ENCODE measurements at places on chromosomes 16 and 17.
A peak's percentile ranks its signal among the peaks of the same experiment; 100 is the strongest.

GRCh38 chr16:1786242-1787055 lies 3.7 kb downstream of the NUBP2 start:
- no peak for DNase-seq

DNA sequence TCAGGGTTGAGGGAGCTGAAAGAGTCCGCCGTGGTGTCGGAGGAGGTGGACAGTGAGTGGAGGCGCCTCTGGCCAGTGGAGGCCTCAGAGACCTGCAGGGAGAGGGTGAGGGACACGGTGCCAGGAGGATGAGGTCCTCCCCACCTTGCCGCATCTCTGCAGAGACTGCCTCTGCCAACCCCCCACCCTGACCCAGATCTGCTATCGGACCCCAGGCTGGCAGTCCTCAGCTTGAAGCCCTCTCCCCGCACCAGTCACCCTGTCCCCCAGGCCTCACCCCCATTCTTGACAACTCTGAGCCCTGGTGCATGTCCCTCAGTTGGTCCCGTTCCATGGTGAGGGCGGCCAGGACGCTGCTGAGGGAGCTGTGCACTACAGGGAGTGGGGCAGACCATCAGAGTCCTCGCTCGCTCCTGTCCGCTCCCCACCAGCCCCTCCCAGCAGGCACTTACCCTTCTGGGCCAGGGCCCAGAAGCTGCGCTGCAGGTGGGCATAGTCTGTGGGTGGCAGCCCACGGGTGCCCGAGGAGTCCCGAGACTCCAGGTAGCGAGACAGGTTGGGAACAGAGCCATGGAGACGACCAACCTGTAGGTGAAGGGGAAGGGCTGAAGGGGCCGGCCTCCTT lies 5.4 kb downstream of the OSBPL7 start:
- no peak for DNase-seq

DNA sequence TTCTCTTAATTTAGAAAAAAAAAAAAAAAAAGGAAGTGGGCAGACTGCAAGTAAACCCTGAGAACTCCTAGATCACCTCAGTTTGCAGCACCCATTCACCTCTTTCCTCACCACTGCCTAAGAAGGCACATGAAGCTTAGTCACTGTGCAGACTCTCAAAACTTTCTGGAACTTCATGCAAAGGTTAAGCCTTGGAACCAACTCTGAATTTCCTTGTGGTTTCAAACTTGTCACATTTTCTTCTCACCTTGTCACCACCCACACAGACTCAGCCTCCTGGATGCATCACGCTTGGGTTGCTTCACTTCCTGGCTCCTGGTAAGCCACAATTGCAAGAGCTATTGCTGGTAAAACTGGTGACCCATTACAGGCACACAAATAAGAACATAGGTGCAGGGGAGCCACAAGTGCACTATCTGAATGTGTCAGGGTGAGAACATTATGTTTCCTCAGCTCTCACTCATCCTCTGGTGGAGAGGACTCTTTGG lies 15.0 kb upstream of the CPD start:
- DNase-seq, result peak; percentile 95

DNA sequence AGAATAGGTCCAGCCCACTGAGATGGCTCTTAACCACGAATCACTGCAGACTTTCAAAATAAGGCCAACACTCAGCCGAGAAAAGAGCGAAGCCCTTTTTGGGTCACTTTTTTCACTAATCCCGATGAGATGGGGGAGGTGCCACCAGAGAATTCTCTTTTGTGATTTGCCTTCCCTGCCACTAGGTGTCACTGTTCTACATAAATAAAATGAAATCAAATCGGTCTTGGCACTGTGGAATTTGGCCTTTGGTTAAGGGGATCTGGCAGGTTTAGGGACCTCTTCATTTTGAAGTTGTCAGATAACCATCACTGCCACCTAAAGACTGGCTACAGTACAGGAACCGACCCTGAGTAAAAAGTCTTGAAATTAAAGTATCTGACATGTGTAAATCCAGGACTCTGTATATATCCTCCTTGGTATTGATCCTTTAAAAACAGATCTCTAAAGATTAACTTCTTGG lies 147.0 kb downstream of the HS3ST4 start:
- peak; percentile 41 for DNase-seq

GRCh38 chr17:16351831-16352230 lies 1.4 kb downstream of the CENPV start:
- DNase-seq, result peak; percentile 75

DNA sequence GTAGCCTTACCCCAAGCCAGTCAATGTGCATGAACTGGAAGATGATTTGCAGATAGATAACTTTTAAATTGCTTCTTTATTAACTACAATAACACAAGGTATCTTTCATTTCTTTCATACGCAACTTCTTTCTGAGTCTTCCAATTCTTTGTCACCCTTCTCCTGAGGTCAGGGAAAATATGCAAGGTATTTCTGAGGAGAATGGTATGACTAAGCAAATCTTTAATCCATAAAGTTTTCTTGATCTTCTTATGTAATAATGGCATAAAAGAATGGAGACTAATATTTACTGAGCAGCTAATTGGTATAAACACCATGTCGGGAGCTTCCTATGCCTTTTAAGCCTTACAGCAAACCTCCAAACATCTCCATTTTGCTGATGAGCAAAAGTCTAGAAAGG lies 438.9 kb downstream of the KCNJ2 start:
- DNase-seq, result no peak

DNA sequence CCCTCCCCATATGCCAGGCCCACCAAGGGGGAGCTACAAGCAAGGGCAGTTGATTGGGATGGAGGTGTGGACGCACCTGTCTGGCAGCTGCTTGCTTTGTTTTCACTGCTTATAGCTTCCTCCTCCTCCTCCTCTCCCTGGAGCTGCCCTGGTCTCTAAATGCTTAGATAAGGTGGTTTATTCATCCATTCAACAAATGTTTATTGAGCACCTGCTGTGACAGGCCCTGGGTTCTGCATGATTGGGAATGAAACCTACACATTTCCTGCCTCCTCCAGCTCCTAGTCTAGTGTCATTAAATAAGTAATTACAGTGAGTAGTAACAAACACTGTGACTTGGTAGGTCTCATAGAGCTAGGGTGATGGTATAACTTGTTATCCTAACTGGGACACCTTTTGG lies 17.4 kb upstream of the MAP3K14 start:
- DNase-seq, result no peak

DNA sequence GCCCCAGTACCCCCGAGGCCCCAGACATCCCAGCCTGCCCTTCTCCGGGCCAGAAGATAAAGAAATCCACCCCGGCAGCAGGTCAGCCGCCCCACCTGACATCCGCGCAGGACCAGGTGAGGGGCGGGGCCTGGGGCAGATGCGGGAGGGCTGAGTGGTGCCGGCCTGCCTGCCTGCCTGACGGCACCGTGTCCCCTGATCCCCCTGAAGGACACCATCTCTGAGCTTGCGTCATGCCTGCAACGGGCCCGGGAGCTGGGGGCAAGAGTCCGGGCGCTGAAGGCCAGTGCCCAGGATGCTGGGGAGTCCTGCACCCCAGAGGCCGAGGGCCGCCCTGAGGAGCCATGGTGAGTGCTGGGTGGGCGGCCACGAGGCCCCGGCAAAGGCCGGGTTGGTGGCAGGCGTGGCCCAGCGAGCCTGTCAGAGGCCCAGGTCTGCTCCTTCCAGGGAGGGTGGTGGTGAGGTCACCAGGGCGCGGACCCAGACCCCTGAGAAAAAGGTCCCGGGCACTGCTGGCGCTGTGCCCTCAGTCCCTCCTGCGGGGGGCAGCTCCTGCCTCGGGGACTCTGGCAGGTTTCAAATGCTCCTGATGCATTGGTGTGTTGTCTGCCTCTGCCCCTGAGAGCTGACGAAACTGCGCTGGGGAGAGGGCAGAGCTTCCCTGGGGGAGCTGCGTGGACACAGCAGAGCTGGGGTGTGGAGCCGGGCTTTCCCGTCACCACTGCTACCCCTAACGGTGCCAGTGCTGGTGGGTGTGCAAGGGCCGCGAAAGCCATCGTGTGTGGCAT lies 1.2 kb downstream of the CDT1 start:
- DNase-seq, result no peak

DNA sequence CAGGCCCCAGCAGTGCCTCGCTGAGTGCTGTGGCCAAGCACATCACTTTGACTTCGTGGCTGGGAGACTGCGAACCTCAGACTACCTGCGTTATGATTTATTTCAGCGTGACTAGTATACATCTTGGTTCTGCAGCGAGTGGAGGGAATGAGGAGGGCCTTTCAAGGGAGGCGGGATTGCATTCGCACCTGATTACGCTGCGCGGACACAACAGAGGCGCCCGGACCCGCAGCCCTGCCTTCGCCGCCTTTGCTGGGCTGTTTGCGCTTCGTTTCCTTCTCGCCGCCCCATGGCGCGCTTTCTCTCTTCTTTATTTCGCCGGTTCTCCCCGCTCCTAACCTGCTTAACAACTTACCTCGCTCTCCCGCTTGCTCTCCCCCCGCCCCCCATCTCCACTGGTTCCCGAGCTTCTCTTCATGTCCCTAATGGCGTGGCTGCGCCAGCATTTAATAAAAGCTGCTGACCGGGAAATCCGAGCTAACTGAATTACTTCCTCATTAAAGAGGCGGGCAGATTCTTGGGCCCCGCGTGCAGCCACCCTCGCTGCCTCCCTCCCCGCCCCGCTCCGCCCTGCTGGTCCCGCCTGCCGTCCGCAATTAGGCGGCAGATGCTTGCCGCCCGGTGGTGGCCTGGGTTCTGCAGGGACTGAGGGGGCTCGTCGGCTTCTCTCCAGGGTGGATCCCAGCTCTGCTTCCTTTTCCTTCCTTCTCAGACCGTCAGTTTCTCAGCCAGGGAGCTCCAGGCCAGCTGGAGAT lies 257.6 kb upstream of the SDK2 start:
- no peak for DNase-seq

GRCh38 chr17:50426814-50427787 lies 1.1 kb downstream of the ACSF2 start:
- peak; percentile 37 for DNase-seq

- DNase-seq, result no peak
Measured at GRCh38 chr16:61263400-61263799, 772.8 kb downstream of the CDH8 start.

All from IMR-90 (cell line).